Naive B cell (primary cell): ENCODE measurements at places on chromosomes 2 and 18. TPM values are rescaled to one million over a fixed set of nuclear protein-coding genes. Genes with fewer than 3 reads are reported as not detected.

DNA sequence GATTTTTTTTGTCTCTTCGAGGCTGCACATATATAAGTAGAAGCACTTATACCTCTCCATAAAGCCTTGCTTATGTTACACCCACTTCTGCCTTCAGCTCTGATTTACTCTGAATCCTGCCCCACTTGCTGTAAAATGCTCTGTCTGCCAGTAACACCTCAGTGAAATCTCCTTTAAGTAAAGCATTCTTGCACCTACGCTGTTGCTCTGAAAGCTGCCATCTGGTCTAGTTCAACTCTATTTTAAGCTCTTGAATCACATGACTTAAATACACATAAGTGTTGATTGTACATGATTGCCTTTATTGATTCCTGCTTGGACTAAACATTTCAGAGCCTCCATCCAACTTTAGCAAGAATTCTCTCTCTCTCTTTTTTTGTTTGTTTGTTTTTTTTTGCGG is 609.0 kb upstream of the CELF4 start:
- H3K4me1 ChIP-seq: no peaks in the 10 kb centered on the region
- DNase-seq: no peak
- no peaks in the 10 kb centered on the region for H3K36me3 ChIP-seq
- no peaks in the 10 kb centered on the region for H3K27me3 ChIP-seq

DNA sequence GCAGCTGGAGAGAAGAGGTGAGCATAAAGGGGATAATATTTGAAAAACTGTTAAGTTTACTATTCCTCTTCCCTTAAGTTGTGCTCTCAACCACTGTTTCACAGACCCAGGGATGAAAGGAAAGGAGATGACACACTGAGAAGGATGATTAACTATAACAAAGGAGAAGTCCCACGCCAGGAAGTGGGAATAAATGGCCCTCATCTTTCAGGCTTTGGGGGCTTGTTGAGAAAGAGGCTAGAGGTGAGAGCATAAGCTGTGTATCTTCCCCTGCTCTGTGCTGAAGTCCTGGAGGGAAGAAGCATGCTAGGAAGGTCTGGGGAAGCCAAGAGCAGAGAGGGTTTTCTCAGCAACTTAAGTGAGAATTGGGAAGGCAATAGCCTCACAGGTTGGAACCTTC is 399.1 kb upstream of the ATP5MC3 start:
- DNase-seq: no peak
- no peaks in the 10 kb centered on the region for H3K27me3 ChIP-seq
- H3K36me3 ChIP-seq: no peaks in the 10 kb centered on the region
- peaks cover 24% of the 10 kb centered on the region for H3K4me1 ChIP-seq

GRCh38 chr2:183709829-183710228 is 585.6 kb downstream of the NUP35 start:
- H3K27me3 ChIP-seq: no peaks in the 10 kb centered on the region
- no peaks in the 10 kb centered on the region for H3K4me1 ChIP-seq
- H3K27ac ChIP-seq: no peak overlapping the region

HOXD9 gene
- not detected for polyA plus RNA-seq

PIKFYVE gene
- polyA plus RNA-seq: 3.6 TPM

DNA sequence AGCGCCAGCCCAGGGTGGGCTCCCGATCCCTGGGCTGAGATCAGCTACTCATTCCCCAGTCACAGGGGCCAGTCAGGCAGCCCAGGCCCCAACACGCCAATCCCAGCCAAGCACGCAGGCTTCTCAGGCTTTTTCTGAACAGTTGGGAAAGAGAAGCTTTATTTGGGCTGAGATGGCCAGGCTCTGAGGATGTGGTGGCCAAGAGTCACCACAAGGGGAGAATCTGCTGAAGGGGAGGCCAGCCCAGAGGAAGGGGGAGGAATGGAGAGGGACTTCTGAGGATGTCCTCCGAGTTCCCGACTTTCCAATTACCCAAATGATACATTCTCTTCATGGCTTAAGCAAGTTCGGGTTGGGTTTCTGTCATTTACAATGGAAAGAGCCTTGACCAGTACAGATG is 2.8 kb upstream of the DIPK1C start:
- no peak overlapping the region for H3K4me3 ChIP-seq
- DNase-seq: no peak
- H3K27ac ChIP-seq: no peak overlapping the region

TM4SF20 gene
- polyA plus RNA-seq: not detected

DNA sequence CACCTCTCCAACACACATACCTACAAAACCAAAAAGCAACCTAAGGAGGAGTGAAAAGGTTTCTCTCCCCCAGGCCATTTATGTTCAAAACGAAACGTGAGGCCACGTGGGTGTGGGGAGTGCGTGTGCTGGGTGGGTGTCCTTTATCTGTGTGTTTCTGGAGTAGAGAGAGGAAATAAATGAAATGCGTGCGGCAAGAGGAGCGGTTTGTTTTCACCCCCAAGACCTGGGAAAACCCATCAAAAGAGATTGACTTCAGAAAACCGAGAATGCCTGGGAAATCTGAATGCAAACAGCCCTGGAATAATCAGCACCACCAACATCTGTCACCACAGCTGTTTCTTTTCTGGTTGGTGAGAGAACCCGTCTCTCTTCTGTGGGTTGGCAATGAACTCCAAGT is 137.4 kb downstream of the INSIG2 start:
- H3K4me1 ChIP-seq: peaks cover 21% of the 10 kb centered on the region
- DNase-seq: no peak
- peak overlapping the region; percentile 92 for H3K27ac ChIP-seq
- peaks cover 78% of the 10 kb centered on the region for H3K27me3 ChIP-seq
- no peaks in the 10 kb centered on the region for H3K36me3 ChIP-seq
- H3K4me3 ChIP-seq: peak overlapping the region; percentile 96

- peaks cover 61% of the 10 kb centered on the region for H3K36me3 ChIP-seq
- no peak overlapping the region for H3K27ac ChIP-seq
- DNase-seq: no peak
- peaks cover 6% of the 10 kb centered on the region for H3K4me1 ChIP-seq
- H3K27me3 ChIP-seq: no peaks in the 10 kb centered on the region
Observed at GRCh38 chr2:73859721-73860586, 31.2 kb downstream of the STAMBP start.

- peaks cover 26% of the 10 kb centered on the region for H3K36me3 ChIP-seq
- no peak overlapping the region for H3K27ac ChIP-seq
- no peak for DNase-seq
- no peak overlapping the region for H3K4me3 ChIP-seq
Observed at GRCh38 chr2:99984799-99985515, 157.4 kb downstream of the AFF3 start.

DNA sequence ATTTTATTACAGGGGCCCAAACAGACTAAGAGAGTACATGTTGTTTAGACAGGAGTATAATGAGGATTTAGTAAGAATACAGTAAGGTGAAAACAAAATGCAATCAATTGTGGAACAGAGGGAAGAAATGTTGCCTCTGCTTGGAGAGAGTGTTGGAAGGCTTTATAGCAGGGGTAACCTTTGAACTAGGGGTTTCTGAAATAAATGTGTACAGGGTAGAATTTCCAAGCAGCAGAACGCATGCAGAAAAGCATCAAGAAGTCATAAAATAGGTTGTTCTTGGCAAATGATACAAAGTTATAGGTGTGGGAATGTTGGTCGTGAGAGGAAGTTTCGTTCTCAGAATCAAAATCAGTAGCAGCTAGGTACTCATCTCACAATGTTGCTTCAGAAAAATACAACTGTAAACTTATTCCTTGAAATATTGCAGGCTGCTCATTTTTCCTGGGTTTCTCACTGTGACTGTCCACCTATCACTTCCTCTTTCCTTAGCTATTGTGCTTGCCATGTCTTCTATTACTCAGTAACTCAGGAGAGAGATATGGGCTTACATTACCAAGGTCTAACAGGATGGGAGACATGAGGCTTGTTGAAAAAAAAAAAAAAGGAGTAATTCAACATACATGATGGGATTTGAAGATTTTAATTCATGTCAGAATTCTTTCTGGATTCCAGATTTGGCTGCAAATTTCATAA is 17.1 kb upstream of the HNMT start:
- DNase-seq: no peak
- H3K27me3 ChIP-seq: no peaks in the 10 kb centered on the region
- no peaks in the 10 kb centered on the region for H3K4me1 ChIP-seq
- H3K36me3 ChIP-seq: no peaks in the 10 kb centered on the region

- H3K27ac ChIP-seq: peak overlapping the region; percentile 75
- peak; percentile 45 for DNase-seq
- H3K27me3 ChIP-seq: no peaks in the 10 kb centered on the region
- H3K36me3 ChIP-seq: no peaks in the 10 kb centered on the region
Observed at GRCh38 chr2:190947711-190948251, 66.2 kb downstream of the STAT1 start.

DNA sequence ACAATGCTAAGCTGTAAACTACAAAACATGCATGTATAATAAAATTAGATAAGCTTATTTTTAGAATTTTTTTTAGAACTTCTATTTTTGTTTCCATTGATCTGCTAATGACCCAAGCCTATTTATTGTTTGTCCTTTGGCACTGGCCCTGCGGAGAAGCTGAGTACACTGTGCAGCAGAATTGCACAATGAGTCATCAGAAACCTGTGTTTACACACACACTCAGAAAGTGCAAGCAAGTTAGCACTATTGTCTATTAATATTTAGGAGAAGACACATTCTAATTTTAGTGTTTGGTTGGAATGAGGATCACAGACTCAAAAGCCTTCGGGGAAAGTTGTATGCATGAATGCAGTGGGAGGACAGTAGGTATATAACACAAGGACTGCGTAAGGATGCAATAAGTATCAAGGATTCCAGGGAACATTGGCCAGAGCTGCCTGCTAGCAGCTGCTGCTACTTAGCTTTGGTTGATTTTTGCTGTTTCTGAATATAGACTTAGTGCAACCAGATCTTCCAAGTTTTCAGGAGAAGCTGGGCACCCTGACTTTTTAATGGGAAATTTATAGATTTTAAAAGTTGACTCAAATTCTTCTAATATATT is 128.2 kb downstream of the KCNH7 start:
- H3K36me3 ChIP-seq: no peaks in the 10 kb centered on the region
- H3K27me3 ChIP-seq: no peaks in the 10 kb centered on the region
- H3K4me1 ChIP-seq: no peaks in the 10 kb centered on the region
- no peak for DNase-seq

GRCh38 chr2:38181806-38182491 is 106.0 kb upstream of the CYP1B1 start:
- no peak overlapping the region for H3K4me3 ChIP-seq
- H3K36me3 ChIP-seq: no peaks in the 10 kb centered on the region
- DNase-seq: no peak
- H3K27ac ChIP-seq: no peak overlapping the region
- peaks cover 15% of the 10 kb centered on the region for H3K4me1 ChIP-seq
- peaks cover 33% of the 10 kb centered on the region for H3K27me3 ChIP-seq

DNA sequence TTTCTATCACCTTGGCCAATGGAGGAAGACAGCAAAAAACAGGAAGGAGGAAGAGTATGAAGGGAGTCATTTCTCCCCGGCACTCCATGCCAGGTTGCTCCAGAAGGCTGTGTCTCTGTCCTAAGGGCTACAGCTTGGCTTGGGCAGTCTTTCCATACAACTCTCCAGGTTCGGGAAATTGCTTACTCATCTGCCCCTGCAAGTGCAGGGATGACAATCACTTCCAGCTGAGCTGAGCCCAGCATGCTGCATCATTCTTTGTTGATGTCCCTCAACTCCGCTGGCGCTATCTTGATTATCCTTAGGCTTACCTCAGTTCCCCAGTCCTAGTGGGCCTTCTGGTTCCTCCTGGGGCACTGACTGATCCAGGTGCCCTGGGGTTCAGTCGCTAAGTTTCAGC is 86.9 kb upstream of the COPS8 start:
- H3K27me3 ChIP-seq: peaks cover 33% of the 10 kb centered on the region
- no peaks in the 10 kb centered on the region for H3K4me1 ChIP-seq
- no peaks in the 10 kb centered on the region for H3K36me3 ChIP-seq
- no peak overlapping the region for H3K4me3 ChIP-seq
- no peak for DNase-seq

GKN2 gene
- polyA plus RNA-seq: not detected

MC5R gene
- polyA plus RNA-seq: not detected

DNA sequence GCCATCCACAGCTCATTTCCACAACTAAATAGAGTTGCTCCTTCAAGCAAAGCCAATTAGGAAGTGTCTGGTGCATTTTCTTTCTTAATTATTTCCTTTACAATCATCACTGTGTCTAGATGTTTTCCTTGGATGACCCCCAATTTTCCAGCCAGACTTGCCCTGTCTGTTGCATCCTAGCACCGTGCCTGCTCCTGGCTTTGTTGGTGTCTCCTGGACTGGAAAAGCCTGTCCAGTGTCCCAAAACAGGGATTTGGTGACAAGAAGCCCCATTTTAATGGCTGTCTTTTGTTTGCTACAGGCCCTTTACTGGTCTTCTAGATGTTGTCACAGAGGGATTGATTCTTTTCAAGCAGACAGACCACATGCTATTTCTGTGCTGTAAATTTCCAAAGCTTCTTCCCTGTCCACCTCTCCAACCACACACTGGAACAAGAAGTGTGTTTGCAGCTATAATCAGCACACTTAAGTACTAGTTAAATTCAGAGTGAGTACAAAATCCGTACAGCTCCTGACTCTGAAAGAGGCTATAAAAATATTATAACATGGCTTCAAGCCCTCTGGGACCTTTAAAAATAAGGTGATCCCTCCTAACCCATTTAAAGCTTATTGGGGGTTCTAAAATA is 38.4 kb downstream of the RNF144A start:
- no peak for DNase-seq
- no peaks in the 10 kb centered on the region for H3K27me3 ChIP-seq
- H3K27ac ChIP-seq: no peak overlapping the region
